ENCODE measurements at places on chromosomes 13 and 19. TPM values are rescaled to one million over a fixed set of nuclear protein-coding genes. Genes with fewer than 3 reads are reported as not detected.

Gene ZNF429
- 2.8 TPM for total RNA-seq

Gene IGSF23
- 0.38 TPM for total RNA-seq

Gene CEACAM19
- total RNA-seq = 3.7 TPM

Gene UPK1A
- not detected for total RNA-seq

Gene CRTC1
- 2.0 TPM for total RNA-seq

Gene KRTDAP
- total RNA-seq = not detected

Gene ZNF765
- total RNA-seq = 18.0 TPM

Gene GADD45GIP1
- 20.0 TPM for total RNA-seq

Gene LHB
- total RNA-seq = not detected

Gene PSG7
- total RNA-seq = not detected

Gene S1PR2
- total RNA-seq = 0.65 TPM

Gene ELOF1
- total RNA-seq = 13.3 TPM

Gene AMER2
- total RNA-seq = not detected

Gene TPTE2
- total RNA-seq = not detected

Gene RGCC
- total RNA-seq = 185 TPM

Gene CD37
- total RNA-seq = not detected

Gene PTPRH
- 0.25 TPM for total RNA-seq

Gene C19orf18
- total RNA-seq = 0.25 TPM

Gene METTL21C
- total RNA-seq = not detected
